Heart right ventricle (tissue), 16 donors: ENCODE measurements at places on chromosomes 16 and 17.

GRCh38 chr17:48483471-48484131, 47.2 kb downstream of the HOXB1 start:
- no peak for DNase-seq

DNA sequence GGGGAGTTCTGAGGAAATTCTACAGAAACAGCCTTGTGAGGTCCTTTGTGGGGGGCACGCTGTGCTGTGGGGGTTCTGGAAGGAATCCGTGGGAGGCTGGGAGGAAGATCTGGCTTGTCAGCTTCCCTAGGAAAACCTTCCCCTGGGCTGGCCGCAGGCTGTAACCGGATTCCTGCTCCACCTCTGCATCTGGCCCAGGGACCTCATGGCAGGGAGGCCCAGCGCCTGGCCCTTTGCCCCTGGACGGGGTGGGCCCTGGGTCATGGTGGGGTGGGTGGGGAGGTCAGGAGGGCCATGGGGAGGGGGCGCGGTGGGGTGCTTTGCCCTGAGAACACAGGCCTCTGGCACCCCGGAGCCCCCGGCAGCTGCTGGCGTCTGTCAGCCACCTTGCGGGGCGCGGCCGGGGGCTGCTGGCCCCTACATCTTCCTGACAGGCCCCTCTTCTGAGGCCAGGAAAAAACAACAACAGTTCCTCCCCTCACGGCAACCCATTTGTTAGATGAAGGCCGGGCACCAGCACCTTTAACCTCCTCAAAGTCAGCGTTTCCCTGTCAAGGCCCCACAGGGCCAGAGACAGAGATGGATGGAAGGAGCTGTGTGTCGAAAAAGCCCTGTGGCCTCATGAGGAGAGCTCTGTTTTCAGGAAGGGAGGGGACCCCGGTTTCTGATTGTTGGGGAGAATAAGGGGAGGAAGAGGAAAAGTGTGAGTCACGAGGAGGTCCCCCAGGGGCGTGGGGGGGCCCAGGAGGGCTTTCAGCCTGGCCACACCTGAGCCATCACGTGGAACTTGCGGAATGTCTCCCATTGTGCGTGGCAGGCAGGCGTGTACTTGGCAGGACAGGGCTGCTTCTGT, 3.6 kb upstream of the MEOX1 start:
- DNase-seq, result peak; percentile 73

- no peak for DNase-seq
These were observed 47.3 kb downstream of the MIS12 start for GRCh38 chr17:5533486-5534315.

GRCh38 chr17:28394337-28395116, 11.5 kb downstream of the SLC46A1 start:
- no peak for DNase-seq

DNA sequence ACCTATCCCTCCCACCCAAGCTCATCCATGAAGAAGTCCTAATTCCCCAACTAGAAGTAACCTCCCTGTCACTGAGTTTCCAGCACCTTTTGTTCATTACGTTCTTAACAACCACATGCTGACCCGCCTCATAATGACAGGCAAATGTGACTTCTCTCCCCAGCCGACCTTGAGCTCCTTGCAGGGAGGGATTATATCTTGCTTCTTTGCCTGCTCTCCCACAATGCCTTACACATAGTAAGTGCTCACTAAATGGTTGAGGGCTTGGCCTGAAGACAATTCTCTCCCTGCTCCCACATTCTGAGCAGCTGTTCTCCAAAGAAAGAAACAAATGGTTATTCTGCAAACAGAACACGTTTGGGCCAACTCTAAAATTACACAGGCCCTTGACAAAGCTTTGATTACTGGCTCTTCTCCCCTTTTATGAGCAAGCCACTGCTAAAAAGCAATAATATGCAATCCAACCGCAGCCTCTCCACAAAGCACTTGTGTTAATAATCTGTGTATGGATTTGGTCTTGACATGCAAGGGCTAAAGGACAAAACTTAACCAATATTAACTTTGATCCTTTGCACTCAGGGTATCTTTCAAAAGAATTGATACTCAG, 23.2 kb downstream of the SLC39A11 start:
- DNase-seq, result no peak

- no peak for DNase-seq
These were observed 49.9 kb downstream of the MAP1LC3B start for GRCh38 chr16:87441886-87442580.

DNA sequence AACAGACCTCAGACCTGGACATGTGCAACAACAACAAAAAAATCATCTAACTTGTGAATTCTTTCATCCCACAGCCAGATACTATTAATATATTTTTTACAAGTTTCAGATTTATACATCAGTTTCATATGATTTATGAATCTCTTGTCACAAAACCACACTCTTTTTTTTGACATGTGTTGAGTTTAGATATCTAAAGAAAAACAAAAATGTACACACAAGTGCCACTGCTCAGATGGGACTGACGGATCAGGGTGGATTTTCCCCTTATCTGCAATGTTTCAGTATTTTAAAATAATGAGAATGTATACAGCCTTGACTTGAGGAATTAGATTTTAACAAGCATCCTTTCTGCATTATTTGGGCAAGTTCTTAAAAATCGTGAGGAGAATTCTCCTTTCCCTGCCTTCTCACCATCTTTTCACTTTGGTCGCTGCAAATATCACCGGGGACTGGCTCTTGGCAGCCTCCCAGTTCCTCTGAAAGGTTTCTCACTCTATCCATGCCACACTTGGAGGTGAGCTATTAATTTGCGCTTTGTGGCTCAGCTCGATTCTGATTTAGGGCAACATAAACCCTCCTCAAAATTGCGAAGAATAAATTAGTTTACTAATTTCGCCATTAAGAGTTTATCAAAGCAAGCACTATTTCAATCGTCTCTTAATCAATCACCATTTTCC, 225.7 kb downstream of the XYLT1 start:
- DNase-seq, result no peak

- DNase-seq, result no peak
These were observed 45.8 kb downstream of the PITPNC1 start for GRCh38 chr17:67422897-67423296.

DNA sequence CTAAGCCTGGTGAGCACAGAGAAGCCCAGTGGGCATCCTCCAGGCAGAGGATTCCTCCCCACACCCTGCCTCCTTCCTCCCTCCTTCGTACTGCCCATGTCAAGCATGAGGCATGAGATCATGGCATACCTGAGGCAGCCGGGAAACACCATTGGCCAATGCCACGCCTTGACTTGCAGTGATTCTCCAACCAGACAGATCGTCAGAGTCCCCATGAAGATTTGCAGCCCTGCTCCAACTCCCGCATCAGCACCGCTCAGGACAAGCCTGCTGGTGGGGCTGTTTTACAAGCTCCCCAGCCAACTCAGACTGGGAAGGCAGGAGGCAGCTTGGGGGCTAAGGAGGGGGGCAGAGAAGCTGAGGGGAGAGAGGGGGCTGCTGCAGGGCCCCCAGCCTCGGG, 2.9 kb upstream of the KRT16 start:
- DNase-seq, result no peak

- no peak for DNase-seq
These were observed 1.0 kb upstream of the ETV4 start for GRCh38 chr17:43547189-43547550.
